ENCODE measurements at places on chromosomes 5 and 9.

- no peak for DNase-seq
- no peak overlapping the region for H3K27ac ChIP-seq
- H3K4me1 ChIP-seq, result no peaks in the 10 kb centered on the region
- H3K4me3 ChIP-seq, result no peak overlapping the region
- H3K27me3 ChIP-seq, result no peaks in the 10 kb centered on the region
- no peaks in the 10 kb centered on the region for H3K36me3 ChIP-seq
Measured at GRCh38 chr9:87455407-87455806, 42.3 kb upstream of the DAPK1 start.

DNA sequence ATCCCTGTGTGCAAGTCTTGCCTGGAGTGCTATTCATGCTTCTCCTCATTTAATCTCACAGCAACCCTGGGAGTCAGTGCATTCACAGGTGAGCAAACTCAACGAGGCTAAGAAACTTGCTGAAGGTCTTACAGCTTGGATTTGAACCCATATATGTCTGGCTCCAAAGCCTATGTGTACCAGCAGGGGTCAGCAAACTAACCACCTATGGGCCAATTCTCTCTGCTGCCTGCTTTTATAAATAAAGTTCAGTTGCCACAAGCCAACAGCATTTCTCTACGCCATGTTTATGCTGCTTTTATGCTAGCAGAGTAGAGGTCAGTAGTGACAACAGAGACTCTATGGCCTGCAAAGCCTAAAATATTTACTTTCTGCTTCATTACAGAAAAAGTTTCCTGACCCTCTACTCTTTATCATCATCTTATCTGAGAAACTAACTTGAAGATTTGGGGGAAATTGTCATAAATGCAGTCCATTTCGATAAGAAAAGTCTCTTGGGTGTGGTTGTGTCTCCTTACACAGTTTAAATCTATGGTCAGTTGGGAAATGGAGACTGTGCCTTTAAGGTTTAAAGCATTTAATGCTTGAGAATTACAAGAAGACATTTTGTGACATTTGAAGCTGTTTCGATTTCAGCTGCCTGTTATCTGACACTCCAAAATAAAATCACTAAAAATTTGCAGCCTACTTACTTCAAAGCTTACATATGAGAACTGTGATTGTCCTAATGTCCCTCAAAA is 137.7 kb downstream of the PRELID2 start:
- no peak overlapping the region for H3K4me3 ChIP-seq
- no peak overlapping the region for H3K27ac ChIP-seq
- H3K4me1 ChIP-seq, result no peaks in the 10 kb centered on the region
- no peaks in the 10 kb centered on the region for H3K36me3 ChIP-seq
- DNase-seq, result no peak
- H3K27me3 ChIP-seq, result no peaks in the 10 kb centered on the region

DNA sequence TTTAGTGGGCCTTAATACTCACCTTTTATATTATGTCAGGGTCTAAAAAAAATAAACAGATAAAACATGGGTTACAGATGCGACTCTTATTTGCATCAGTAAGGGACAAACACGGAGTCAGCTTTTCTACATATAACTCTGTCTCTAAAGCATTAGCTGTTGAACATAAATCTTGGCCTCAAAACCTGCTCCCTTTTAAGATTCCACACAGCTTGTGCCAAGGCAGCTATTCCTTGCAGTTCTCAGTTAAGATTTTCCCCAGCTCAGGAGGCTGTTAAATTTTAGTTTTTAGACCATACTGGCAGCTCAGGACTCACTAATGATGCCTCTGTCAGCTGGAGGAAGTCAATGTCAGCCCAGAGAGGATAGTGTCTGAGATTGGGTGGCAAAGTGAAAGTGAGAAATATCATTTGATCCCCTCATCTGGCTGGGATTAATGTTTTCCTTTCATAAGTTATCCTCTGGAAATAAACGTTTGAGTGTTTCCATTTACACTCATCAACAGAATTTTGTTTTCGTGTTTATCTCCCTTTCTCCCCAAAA is 287.5 kb downstream of the ELAVL2 start:
- peaks cover 2% of the 10 kb centered on the region for H3K27me3 ChIP-seq
- no peaks in the 10 kb centered on the region for H3K36me3 ChIP-seq
- H3K4me3 ChIP-seq, result no peak overlapping the region
- no peaks in the 10 kb centered on the region for H3K4me1 ChIP-seq
- no peak overlapping the region for H3K27ac ChIP-seq

DNA sequence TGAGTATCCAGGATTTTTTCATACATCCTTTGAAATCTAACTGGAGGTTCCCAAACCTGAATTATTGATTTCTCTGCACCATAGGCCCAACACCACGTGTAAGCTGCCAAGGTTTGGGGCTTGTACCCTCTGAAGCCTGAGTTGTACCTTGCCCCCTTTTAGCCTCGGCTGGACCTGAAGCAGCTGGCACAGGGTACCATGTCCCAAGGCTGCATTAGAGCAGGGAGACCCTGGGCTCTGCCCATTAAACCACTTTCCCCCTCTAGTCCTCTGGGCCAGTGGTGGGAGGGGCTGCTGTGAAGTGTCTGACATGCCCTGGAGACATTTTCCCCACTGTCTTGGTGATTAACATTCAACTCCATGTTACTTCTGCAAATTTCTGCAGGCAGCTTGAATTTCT is 532.9 kb upstream of the NUDT12 start:
- no peak overlapping the region for H3K27ac ChIP-seq
- DNase-seq, result no peak
- H3K4me3 ChIP-seq, result no peak overlapping the region
- H3K36me3 ChIP-seq, result no peaks in the 10 kb centered on the region
- H3K4me1 ChIP-seq, result no peaks in the 10 kb centered on the region

DNA sequence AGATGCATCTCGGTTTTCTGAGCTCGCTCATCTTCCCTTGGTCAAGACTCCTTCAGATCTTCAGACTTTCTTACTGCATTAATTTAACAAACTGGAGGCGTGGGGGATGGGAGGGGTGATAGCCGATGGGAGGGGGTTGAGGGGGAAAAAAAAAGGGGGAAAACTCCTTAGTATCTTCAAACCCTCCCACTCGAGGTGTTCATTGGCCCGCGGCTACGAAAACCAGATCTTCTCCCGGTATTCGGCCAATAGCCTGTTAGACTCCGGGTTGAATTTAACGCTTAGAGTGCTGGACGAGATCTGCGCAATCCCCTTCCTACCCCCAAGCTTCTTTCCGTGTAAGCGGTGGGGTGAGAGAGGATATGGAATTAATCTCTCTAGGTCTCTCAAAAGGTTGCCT is 689 bp upstream of the GLRA1 start:
- no peaks in the 10 kb centered on the region for H3K4me1 ChIP-seq
- H3K36me3 ChIP-seq, result no peaks in the 10 kb centered on the region
- no peak overlapping the region for H3K4me3 ChIP-seq

DNA sequence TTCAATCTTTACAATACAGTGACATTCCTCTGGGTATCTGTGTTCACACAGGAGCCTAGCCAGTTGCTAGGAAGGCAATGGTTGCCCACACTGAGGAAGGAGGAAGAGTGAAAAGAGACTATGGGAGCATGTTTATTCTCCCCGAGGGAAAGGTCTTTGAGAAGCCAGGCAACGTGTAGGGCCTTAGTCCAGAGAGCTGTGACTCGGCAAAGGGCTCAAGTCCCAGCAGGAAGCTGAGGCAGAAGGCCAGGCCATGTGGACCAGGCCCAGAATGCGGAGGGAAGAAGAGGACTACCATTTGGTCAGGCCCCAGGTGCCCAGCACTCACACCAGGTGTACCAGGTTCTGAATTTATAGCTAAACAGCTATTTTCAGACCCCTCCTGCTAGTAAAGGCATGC is 136.6 kb upstream of the DMAC1 start:
- peak overlapping the region; percentile 74 for H3K4me3 ChIP-seq
- peak overlapping the region; percentile 80 for H3K27ac ChIP-seq
- no peaks in the 10 kb centered on the region for H3K27me3 ChIP-seq
- peaks cover 18% of the 10 kb centered on the region for H3K4me1 ChIP-seq

DNA sequence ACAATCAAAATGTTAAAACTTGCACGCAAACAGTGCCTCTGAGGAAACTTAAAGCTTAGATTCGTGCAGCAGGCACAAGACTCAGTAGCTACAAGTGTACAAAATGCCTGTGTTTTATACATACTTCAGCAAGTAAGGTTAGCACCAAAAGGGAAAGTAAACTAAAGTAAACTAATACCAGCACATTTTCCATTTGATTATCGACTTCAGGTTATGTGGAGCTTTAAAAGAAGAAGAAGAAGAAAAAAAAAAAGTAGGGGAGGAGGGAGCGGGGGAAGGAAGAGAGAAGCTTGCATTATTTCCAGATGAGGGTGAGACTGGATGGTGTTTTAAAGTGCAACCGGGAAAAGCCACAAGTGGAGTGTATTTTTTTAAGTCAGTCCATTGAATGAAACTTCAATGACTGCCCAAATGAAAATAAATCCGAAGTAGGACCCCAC is 596 bp upstream of the ADAMTS6 start:
- H3K36me3 ChIP-seq, result no peaks in the 10 kb centered on the region
- peaks cover 9% of the 10 kb centered on the region for H3K4me1 ChIP-seq
- H3K4me3 ChIP-seq, result no peak overlapping the region

Data from activated T-helper 1 cell treated with anti-CD3 and anti-CD28 coated beads, Interleukin-12 subunit alpha, Interleukin-12 subunit beta, Interleukin-2, Interleukin-4 antibody, amounts not matched to agents 30 ng/mL and 10 ng/mL and 1 ng/mL, durations not matched to agents 14 hours and 24 hours and 36 hours (primary cell).